ENCODE measurements at places on chromosomes 16 and 17. TPM values are rescaled to one million over a fixed set of nuclear protein-coding genes. Genes with fewer than 3 reads are reported as not detected.

DNA sequence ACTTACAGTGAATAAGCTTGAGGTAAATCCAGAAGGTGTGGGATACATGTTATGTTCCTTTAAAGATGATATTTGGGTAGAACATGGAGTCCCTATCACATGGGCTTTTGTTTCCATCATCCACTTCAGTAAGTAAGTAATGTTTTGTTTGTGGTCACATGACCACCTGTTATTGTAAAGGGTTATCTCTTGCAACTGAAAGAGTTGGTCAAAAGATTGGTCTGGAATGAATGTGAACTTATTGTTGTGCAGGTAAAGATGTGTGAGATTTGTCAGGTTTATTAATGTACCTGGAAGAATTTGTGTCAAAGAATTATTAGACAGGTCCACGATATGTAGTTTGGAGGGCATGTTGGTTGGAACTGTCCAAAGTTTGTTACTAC is 1.6 kb downstream of the OMG start:
- no peak overlapping the region for H3K4me3 ChIP-seq
- H3K27me3 ChIP-seq: no peaks in the 10 kb centered on the region
- peaks cover 2% of the 10 kb centered on the region for H3K36me3 ChIP-seq
- no peak for DNase-seq
- H3K27ac ChIP-seq: no peak overlapping the region

DNA sequence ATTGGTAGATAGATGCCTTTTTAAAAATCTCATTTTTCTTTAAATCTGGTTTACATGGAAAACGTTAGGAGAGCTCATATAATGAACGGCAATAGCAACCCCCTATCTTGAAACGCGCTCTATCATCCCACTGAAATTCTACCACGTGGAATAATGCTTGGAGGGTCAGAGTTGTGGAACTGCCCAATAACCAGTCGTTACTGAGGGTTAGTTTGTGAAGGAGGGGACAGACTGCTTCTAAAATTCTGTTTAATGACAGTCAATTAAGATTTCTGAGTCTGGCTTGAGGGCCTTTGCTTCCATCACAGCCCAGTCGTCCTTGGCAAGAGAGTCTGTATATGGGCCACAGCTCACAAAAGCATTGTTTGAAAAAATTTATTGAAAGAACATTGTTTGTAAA is 482 bp downstream of the IRF8 start:
- DNase-seq: no peak
- peaks cover 13% of the 10 kb centered on the region for H3K27me3 ChIP-seq
- H3K27ac ChIP-seq: peak overlapping the region; percentile 81

DNA sequence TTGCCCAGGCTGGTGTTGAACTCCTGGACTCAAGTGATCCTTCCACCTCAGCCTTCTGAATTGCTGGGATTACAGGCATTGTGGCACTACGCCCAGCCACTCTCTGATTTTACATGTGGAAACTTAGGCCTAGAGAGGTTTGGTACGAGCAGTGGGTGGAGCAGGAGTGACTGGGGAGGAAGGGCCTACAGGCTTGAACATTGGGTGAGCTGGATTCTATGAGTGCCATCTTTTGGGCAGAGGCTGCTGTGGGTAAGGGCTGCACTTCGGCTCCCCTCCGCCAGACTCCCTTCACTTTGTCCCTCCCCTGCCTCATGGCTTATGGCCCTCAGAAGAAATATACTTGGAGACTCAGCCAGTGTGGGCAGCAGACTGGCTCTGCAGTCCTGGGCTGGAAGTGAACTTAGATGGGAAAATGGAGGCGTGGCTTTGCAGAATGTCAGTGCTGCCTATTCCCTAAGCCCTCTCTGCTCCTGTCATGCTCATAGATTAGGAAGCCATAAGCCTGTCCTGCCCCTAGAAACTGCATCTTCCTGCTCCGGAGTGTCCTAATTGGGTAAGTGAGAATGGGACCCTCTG is 9.5 kb upstream of the MRC2 start:
- H3K27me3 ChIP-seq: no peaks in the 10 kb centered on the region
- no peak overlapping the region for H3K4me3 ChIP-seq
- peaks cover 11% of the 10 kb centered on the region for H3K36me3 ChIP-seq
- H3K27ac ChIP-seq: no peak overlapping the region

DNA sequence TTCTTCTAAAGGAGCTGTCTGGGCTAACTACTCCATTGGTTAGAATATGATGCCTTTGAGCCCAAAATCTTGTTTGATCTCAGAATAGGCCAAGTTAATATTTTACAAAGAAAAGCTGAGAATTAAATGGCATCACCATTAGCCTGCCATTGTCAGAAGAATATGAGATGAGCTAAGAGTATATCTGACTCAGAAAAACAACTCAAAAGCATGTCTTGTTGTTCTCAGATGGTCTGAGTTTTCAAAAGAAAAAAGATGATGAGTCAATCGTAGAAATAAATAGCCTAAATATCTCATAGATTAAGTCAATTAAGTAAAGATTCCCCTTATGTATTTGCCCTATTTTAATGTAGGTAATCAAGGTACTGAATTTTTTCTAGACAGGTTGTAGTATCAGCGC is 197.1 kb upstream of the TBX2 start:
- no peak overlapping the region for H3K4me3 ChIP-seq
- no peaks in the 10 kb centered on the region for H3K4me1 ChIP-seq
- peaks cover 2% of the 10 kb centered on the region for H3K27me3 ChIP-seq
- no peaks in the 10 kb centered on the region for H3K36me3 ChIP-seq

DNA sequence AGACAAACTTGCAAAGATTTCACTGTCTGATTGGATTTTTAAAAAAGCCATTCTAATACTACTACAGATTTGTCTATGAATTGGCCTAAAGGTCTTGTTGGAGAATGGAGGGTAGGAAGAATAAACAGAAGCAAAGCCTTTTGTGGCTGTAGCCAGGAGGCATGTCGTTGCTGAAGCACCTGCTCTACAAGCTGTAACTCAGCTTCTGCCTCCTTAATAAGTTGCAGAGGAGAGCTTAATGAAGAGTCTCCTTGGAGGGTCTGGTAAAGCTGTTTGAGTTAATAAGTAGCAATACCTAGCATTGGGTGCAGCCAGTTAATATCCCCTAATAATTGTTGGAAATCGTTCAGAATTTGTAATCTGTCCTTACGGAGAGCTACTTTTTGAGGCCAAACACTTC is 10.0 kb upstream of the ZNF689 start:
- peaks cover 18% of the 10 kb centered on the region for H3K27me3 ChIP-seq
- H3K36me3 ChIP-seq: no peaks in the 10 kb centered on the region
- DNase-seq: no peak
- H3K4me1 ChIP-seq: peaks cover 10% of the 10 kb centered on the region
- no peak overlapping the region for H3K4me3 ChIP-seq

Gene USP22
- total RNA-seq: 162 TPM

Gene HOXB6
- not detected for total RNA-seq

Gene CES4A
- total RNA-seq: 30.5 TPM

Data from activated CD4-positive, alpha-beta T cell treated with anti-CD3 and anti-CD28 coated beads, Interleukin-2, amount 10 ng/mL, durations not matched to agents 7 days and 5 days (primary cell).